ENCODE measurements at places on chromosomes 16 and 17. TPM values are rescaled to one million over a fixed set of nuclear protein-coding genes. Genes with fewer than 3 reads are reported as not detected.

The PYY gene
- total RNA-seq: not detected

GRCh38 chr16:29680180-29680598 lies 1.2 kb downstream of the QPRT start:
- no peak for DNase-seq

The KRTAP9-4 gene
- total RNA-seq: not detected

The RAB26 gene
- not detected for total RNA-seq
